Activated naive CD4-positive, alpha-beta T cell (primary cell): ENCODE measurements at places on chromosomes 1 and 21.

DNA sequence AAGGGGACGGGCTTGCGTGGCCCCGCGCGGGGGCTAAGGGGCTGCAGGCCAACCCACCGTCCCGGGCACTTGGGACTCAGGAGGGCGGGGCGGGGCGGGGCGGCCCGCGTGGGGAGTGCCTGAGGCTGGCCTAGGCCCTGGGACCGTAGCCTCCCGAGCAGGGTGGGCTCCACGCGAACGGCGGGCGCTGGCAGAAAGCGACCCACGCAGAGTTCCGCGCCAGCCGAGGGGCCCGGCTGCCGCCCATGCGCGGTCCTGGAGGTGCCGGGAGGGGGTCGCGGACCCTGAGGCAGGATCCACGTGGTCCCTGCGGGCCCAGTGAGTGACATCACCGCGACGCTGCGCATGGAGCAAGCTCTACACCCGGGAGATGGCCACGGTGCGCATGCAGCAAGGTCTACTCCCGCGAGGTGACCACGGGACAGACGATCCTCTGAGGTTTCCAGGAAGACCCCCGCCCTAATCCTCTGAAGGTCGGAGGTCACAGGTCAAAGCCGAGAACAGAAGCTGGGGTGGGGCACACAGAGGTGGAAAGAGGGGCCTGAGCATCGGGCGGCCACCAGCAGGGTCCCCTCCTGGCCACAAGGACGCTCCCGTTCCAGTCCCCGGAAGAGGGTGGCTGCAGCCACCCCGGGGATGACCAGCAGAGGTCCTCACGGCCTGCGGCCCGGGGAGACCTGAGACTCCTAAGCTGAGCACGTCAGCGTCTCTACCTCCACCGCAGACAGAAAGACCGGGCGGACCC is 13.5 kb upstream of the SLC19A1 start:
- DNase-seq: peak; percentile 59

DNA sequence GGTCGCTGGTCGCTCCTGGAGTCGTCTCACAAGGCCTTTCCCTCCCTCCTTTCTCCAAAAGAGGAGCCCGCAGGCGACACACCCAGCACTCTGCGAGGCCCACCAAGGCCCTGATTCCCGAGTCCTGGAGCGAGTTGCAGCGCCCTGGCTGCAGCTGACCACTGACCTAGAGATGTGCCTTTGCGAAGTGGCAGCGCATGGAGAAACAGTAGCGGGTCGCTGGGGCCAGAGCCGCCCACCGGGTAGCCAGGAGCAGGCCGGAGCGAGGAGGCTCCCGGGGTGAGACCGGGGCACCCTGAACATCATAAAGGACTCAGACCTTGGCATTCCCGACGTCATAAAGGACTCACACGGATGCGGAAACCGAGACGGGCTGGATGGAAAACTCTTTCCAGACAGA is 10.3 kb upstream of the NBPF11 start:
- no peak for DNase-seq

DNA sequence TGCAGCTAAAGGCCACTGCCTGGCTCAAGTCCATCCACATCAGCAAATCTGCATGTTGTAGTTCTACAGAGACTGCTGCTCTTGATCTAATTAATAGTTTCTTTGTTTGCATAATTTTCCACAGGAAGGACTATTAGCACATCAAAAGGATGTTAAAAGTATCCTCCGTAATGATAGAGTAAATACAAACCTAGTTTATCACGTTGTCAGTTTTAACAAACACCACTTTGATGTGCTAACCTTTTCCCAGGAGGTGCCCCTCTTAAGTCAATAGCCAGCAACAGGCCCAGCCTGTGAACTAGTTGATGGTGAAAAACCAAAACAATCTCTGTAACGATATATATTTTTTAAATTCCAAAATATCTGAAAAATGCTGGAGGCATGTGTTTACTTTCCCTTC is 64.2 kb upstream of the SLC22A15 start:
- no peak for DNase-seq

- no peak for DNase-seq
Observed at GRCh38 chr1:163928651-163929050, 606.9 kb downstream of the NUF2 start.

GRCh38 chr1:53294567-53294966 is 33.3 kb downstream of the LRP8 start:
- no peak for DNase-seq
